T-helper 17 cell (primary cell): ENCODE measurements at places on chromosomes 16 and 17.
A peak's percentile ranks its signal among the peaks of the same experiment; 100 is the strongest.

GRCh38 chr17:30251931-30252330 is 16.4 kb upstream of the SLC6A4 start:
- no peak for DNase-seq

DNA sequence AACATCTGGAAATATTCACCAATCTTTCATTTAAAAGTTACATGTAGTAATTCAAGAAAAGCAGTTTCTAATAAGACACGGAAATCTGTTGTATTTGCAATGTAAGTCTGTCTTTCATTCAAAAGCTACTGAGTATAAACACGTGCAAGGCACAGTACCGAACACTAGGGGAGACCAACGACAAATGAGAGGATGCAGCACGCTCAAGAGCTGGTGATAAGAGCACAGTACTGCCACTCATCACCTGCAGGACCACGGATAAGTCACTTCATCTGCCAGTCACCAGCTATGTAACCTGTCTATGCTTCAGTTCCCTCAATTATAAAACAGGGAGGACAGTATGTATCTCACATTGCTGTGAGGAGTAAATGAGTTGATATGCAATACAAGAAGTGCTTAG is 67.1 kb downstream of the CLEC18A start:
- peak; percentile 14 for DNase-seq

DNA sequence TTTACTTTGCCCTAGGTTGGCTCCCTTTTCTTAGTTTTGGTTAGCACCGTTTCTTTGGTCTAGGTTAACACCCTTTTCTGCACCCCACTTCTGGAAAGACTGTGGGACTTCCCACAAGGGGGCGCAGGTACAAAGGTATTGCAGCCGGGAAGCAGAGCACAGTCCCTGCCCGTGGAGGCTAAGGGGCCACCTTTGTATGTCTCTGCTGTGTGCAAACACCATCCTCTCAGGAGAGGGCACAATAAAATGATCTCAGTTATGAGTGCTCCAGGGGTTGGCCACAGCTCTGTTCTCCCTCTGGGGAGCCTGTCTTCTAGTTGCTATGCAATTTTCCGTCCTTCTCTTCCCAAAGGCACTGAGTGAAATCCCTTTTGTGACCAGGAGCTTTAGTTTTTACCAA is 28.4 kb upstream of the TMC5 start:
- no peak for DNase-seq

DNA sequence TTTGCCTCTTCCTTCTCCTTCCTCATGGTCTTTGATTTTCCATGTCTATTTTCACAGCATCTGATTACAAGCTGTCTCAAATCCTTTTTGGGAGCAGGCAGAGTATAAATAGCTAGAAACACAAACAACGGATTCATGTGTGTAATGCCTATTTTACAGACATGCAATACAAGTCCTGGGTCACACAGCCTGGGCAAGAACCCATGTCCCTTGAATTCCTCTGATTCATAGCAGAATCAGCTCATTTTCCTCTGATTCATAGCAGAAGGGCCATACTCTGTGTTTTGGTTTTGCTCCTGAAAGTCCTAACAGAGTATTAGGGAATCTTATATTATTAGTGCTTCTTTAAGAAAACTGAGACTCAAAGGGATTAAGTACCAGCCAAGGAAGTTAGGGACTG is 71.3 kb downstream of the IRX5 start:
- no peak for DNase-seq

DNA sequence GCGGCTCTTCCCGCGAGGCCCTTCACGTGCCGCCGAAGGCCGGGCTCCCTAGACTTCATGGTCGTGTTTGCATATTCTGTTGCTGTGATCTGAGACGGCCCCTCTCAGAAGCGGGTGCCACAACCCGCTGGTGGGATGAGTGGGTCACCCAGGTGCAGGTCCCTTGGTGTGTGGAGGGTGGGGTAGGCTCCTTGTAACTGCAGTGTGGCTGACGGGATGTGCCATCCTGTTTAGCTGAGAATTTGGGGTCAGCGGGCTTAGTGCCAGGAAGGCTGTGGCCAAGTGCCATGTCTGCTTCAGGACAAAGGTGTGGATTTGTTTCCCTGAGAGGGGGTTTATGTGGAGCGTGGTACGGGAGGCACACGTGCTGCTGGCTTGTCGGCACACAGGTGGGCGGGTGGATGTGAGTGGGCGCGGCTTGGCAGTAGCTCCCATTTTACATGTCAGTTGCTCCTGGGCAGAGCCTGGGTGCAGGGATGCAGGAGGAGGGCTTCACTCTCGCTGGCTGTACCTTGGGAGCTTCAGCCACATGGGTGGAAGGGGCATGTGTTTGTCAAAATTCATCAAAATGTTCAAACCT is 9.2 kb upstream of the WFIKKN1 start:
- no peak for DNase-seq

DNA sequence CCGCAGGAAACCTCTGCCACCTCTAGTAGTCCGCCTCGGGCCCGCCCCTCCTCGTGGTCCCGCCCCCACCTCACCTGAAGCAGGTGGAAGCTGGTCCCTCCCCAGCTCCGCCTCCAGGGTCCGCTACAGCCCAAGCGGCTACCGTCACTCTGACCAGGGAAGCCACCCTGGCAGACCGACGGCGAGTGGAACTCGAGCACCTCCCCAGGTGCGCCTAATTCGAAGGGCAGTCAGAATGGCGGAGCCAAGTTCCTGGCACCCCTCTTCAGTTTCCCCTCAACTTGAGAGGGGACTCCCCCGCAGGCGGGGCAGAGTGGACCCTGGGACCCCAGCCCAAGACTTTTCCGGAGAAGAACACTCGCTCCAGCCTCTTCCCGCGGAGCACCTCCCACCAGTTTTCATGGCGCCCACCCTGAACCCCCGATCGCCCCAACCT is 507 bp downstream of the FHOD1 start:
- no peak for DNase-seq

GRCh38 chr17:30819971-30820705 is 4.4 kb downstream of the CRLF3 start:
- DNase-seq = no peak

- peak; percentile 64 for DNase-seq
Observed at GRCh38 chr16:22206013-22206841, at the start of gene EEF2K. EEF2K (plus strand) TSS chr16:22206278; CDS start chr16:22225730, 19,452 bp downstream.

GRCh38 chr17:4054446-4054845 is 88.4 kb downstream of the ZZEF1 start:
- no peak for DNase-seq

GRCh38 chr16:28844226-28844885 is 1.8 kb downstream of the TUFM start:
- DNase-seq = no peak

DNA sequence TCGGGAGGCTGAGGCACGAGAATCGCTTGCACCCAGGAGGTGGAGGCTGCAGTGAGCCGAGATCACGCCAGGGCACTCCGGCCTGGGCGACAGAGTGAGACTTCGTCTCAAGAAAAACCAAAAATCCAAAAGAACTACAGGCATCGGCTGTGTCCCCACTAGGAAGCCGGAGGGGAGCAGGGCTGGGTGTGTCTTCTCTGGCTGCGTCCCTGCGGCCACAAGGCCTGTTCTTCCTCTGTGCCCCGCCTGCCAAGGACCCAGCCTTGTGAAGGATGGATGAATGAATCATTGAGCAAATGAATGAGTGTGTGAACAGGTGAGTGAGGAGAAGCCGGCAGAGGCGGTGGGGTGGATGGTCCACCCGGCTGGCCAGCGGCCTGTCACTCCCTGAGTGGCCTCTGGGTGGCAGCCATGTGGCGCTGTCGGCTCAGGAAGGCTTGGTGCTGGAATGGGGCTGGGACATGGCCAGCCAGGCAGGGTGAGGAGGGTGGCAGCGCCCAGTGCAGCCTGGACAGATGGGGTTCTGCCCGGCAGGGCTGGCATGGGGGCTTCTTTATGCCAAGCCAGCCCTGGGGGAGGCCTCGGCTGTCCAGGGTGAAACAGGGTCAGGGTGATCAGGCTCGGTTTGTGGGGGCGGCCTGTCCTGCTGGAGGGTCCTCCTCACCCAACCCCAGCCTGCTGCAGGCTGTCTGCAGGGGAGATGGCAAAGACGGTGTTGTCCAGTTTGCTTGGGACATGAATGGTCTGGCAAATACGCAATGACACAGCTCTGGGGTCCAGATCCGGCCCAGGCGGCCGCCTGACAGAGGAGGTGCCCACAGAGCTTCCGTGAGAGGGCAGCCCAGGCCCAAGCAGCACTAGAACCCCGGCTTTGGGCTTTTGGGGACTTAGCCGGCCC is 21.7 kb downstream of the SLC25A10 start:
- DNase-seq = peak; percentile 33

GRCh38 chr17:17890773-17891759 is 54.3 kb upstream of the SREBF1 start:
- DNase-seq = peak; percentile 14

DNA sequence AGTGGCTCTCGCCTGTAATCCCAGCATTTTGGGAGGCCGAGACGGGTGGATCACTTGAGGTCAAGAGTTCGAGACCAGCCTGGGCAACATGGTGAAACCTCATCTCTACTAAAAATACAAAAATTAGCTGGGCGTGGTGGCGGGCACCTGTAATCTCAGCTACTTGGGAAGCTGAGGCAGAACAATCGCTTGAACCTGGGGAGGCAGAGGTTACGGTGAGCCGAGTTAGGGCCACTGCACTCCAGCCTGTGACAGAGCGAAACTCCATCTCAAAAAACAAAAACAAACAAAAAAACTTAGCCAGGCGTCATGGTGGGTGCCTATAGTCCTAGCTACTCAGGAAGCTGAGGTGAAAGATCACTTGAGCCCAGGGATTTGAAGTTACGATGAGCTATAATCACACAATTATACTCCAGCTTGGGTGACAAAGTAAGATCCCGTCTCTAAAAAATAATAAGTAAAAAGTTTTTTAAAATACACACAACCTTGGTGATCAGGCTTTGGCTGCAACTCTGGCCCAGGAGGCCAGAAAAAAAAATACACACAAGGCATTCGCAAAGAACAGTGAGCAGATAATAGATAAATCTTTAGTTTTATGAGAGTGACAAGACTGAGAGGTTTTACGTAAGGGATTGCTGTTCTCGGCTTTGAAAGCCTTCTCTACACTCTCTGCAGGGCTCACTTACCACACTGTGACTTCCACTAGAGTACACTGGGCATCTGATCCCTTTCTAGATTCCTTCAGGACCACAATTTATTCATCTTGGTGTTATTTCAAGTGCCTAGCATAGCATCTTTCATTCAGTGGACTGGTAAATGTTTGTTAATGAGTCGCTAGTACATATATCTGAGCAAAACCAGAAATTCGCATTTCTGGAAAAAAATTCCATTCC is 5.9 kb downstream of the GSPT1 start:
- DNase-seq = no peak

DNA sequence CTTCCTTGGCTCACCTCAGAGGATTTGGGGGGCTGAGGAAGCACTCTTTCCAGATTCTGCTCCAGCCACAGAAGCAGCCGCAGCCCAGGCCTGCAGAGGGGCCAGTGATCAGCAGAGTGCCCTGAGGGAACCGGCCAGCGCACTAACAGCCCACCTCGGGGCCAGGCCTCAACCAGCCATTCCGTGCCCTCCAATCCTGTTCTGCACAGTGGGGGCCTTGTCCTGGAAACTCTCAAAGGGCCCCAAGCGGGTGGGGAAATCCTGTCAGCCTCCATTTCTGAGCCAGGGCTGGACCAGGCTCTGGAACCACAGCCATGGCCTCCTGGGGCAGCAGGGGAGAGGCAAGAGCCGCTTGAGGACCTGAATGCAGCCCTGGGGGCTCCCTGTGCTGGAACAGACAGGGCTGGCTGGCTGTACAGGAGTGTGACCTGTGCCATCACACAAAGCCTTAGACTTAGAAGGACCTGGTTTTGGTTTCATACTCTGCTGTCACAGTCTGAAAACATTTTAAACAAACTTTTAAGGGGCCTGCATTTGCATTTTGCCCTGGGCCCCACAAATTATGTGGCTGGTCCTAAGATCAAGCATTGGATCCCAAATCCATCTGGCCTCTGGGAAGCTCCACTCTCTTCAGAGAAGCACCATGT is 10.0 kb downstream of the CNGB1 start:
- DNase-seq = no peak

DNA sequence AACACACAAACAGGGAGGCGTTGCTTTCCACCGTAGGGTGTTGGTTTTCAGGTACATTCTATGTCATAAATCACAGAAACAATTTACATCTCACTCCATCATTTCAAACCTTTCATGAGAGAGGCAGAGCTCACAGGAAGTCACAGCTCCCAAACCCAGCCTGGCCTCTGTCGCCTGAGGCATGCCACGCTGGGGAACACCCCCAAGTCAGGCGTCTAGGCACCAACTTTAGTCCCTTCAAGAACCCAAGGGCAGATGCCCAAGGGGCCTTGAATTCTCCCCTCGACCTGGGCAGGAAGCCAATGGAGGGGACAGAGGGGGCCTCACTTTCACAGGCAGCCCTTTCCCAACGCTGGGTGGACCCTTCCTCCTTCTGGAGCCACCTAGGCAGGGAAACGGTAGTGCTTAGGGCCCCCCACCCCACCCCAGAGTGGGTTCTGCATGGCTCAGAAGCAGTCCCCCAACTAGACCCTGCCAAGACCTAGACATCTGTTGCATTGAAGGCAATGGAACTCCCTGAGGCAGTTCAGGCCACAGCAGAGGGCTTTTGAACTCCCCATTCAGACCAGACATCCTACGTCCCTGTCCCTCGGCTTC is 10.6 kb downstream of the TBX4 start:
- DNase-seq = no peak

DNA sequence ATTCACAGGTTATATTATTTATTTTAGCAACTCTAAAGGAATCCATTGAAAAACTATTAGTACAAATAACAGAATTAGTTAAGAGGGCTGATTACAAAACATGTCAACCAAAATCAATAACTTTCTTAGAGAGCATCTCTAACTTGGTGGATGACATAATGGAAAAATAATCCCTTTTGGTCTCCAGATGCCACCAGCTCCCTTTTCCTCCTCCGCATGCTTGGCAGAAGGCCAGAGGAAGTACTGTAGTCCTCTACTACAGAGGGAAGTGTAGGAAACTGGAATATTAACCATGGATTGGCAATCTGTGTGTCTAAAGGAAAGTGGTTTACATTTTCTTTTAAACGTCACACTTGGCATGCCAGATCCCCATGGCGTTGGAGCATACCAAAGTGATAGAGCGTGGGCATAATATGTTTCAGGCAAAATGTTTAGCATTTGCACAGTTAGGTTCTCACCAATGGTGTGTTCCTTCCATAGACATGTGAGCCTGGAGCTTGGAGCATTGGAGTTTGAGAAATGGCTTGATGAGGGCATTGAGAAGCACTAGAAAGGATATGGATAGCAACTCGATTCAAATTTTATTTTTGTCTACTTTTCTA is 106.3 kb downstream of the PRKCB start:
- DNase-seq = no peak

DNA sequence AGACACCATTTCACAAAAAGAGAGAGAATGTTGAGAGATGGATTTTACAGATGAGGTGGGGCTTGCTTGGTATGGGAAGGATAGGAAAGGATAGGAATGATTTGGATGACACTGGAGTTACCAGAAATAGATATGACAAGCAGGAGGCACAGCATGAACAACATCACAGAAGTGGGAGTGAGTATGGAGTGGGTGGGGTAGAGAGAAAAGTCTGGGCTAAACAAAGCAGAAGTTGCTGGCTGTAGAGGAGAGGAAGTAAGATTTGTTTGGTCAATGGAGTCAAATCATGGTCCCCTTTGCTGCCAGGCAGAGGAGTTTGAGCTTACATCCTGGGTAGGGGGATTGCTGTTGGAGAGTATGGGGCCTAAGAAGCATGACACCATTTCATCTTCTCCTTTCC is 101.7 kb downstream of the VAT1L start:
- DNase-seq = no peak
